ENCODE measurements at places on chromosomes 12 and 14.

GRCh38 chr12:105334582-105334981 lies 4.1 kb downstream of the C12orf75 start:
- DNase-seq: no peak

GRCh38 chr14:68843471-68844209 lies 50.8 kb upstream of the ZFP36L1 start:
- DNase-seq: peak; percentile 55

DNA sequence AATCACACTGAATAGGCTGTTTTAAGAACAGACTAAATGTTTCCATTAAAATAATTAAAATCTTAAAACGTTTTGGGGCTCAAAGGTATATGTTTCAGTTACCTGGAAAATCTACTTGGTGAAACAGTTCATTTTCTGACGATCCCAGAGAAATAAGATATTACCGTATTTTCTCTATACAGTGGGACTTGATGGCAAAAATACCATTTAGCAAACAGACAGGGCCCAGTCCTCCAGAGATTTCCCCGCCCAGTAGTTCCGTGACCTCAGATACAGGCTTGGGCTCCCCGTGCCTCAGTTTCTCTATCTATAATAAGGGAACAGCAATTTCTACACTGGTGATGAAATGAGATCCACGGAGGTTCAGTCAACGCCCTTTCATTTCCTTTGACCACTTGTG lies 304.4 kb downstream of the VRK1 start:
- DNase-seq: no peak

- DNase-seq: no peak
These were observed 2.4 kb upstream of the A2M start for GRCh38 chr12:9118158-9118557.

- DNase-seq: no peak
These were observed 166.2 kb downstream of the PAX9 start for GRCh38 chr14:36827861-36828260.

DNA sequence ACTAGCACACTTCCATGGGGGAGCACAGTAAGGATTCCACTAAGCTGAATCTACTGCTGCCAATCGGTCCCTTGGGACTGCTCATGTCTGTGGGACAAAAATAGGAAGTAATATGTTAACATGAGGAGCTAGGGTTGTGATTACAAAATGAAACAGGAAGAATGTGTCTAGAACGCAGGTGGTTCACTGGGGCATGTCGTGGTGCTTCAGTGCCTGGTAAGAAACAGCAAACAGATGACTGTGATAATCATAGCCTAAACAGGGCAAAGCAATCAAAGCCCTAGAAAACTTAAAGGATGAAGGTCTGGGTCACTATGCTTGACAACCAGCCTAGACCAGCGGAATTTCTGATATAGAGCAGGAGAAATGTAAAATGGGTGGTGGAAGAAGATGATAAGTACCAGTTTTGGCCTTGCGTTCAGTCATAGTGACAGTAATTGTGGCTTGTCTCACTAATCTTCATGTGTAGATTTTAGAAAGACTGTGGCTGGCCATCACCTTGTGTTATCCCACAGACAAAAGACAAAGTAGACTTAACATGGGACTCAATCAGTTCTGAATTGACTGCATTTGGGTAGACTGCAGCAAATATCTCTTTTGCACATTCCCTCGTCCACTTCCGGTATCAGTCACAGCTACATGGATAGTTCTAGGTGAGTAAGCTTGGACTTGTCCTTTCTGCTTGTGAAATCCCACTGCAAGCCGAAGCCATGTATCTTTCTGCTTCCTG lies 51.4 kb downstream of the WASHC3 start:
- DNase-seq: no peak

- DNase-seq: no peak
These were observed 52.8 kb upstream of the SLC2A13 start for GRCh38 chr12:40158592-40159111.

GRCh38 chr12:124392667-124393413 lies 97.9 kb downstream of the RFLNA start:
- DNase-seq: no peak

- DNase-seq: no peak
These were observed 7.0 kb downstream of the NUBPL start for GRCh38 chr14:31568161-31568560.

- no peak for DNase-seq
These were observed 7.9 kb downstream of the IGF1 start for GRCh38 chr12:102472496-102472895.

GRCh38 chr14:85688006-85688405 lies 158.1 kb downstream of the FLRT2 start:
- DNase-seq: no peak

- DNase-seq: no peak
These were observed 337.5 kb upstream of the PDE3A start for GRCh38 chr12:20030826-20031225.

GRCh38 chr14:48738186-48738925 lies 847.8 kb downstream of the RPS29 start:
- no peak for DNase-seq

DNA sequence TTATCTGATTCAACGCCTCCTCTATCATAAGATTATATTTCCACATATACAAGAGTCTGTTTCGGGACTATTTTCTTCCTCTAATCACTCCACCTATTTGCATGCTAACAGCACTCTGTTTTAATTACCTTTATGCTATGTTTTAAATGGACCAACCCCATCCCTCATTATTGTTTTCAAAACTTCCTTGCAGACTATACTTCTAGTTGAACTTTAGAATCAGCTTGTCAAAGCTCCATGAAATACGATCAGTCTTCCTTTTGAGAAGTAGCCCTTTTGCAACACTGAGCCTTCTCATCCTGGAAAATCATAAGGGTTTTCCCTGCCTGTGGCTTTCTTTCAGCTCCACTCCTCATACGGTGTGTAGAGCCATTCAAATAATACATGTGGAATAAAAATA lies 36.9 kb downstream of the ATG14 start:
- DNase-seq: no peak

GRCh38 chr12:109163167-109163566 lies 46.8 kb downstream of the ACACB start:
- no peak for DNase-seq

DNA sequence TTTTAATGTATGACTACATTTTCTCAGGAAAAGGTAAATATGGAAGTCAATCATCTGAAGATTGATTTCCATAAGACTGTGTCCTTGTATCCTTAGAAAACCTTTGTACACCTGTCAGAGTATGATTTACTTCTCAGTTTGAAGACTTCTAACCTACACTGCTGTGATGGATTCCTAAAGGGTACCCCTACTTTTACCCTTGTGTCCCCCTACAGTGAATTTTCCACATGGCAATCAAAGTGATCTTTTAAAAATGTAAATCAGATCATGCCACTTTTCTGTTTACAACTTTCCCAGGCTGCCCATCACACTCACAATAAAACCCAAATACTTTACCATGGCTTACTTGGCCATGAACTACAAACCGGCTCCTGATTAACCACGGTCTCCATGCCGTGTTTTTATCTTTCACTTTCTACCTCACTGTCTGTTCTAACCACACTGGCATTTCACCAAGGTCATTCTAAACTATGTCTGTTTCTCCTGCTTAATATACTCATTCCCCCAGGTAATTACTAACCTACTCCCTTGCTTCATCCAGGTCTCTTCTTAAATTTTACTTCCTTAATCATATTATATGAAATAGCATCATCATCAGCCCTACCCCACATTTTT lies 8.1 kb downstream of the DNAI7 start:
- no peak for DNase-seq

DNA sequence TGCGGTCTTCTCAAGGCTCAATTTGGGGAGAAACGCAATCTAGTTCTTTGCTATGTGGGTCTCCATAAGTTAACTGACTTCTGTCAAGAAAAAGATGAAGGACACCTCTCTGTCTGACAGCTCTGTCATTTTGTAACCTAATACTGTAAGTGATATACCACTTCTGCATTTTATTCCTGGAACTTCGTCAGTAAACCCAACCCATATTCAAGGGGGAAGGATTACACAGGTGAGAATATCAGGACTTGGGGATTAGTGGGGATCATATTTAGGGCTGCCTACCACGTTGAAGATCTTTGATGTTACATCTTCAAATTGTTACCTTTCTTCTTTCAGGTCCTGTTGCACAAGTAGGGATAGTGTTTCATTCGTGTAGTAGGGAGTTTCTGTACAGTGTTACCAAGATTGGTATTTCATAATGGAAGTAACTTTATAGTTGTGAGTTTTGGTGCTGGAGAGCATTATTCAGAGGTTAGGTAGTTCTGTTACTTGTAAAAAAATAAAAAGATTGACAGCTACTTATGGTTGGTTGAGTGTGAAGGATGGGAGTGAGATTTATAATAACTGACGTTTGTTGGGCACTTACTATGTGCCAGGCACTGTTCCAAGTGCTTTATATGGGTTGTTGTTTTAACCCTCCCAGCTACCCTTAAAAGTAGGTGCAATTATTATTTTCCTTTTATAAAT lies 1.6 kb downstream of the TMEM260 start:
- no peak for DNase-seq

- no peak for DNase-seq
These were observed 73.4 kb downstream of the SLC38A4 start for GRCh38 chr12:46752396-46752795.

GRCh38 chr12:128059621-128060370 lies 207.2 kb upstream of the TMEM132C start:
- DNase-seq: no peak

GRCh38 chr14:52021957-52022600 lies 32.7 kb downstream of the RTRAF start:
- no peak for DNase-seq

GRCh38 chr14:62158779-62159178 lies 396.6 kb downstream of the SNAPC1 start:
- no peak for DNase-seq

DNA sequence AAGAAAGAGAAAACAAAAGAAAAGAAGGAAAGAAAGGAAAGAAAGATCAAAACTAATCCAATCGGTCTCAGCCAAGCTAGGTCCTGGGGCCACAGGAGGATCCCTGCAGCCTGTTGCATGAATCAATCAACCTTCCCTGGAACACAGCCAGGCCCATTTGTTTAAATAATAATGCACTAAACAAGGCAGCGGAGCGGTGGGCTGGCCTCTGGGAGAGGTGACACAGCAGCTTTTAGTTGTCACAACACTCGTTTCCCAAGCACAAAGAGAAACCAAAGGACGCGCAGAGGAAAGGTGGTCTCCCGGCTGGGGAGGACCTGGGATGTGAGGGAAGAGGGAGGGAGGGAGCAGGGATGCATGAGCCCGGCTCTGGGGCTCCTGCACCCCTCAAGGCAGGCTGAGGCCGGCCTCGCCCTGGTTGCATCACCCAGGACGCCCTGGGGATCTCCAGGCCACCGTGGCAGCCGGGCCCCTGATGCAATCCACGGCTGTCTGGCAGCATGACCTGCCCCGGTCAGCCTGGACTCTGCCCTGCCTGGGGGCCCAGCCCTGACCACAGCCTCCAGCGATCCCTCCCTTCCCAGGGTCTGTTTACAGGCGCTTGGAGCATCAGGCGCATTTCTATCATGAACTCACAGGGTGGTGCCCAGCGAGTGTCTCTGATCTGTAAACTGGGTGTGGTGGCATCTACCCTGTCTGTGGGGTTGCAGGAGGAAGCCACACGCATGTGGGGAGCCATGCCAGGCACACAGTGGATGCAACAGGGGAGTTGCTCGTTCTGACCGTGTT lies 32.5 kb downstream of the MMP17 start:
- no peak for DNase-seq

DNA sequence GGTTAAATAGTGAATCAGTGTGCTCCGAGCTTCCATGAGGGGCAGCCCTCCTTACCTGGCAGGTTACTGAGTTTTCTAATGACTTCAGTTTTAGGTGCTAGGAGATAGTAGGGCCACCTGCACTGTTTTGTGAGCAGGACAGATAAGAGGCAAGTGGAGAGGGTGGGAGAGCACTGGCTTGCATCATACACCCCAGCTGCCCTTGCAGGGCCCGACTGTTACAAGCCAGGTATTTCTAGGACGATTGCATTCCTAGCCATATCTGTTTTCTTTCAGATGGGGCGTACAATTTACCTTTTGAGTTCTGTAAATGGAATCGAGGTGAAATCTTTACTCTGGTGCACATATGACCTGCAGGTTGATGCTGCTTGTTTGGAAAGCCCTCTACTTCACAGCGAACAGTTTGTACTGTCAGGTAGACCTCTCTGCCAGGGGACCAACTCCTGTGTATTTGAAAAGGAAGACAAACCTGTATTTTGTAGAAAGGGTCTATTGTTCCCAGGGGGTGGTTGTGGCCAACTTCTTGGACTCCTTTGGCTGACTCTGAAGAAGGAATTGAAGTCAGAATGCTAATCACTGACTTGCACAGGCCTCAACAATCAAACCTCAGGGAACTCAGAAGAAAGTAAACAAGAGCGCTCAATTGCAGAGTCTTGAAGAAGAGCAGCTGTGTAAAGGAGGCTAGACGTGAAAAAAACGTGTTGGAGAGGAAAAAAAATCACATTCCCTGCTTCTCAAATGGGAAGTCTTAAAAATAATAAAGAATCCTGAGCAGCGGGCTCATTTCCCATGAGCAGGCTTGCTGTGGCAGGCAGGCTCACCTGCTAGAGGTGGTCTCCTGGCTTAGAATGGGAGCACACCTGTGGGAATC lies 57.3 kb downstream of the ETV6 start:
- no peak for DNase-seq

DNA sequence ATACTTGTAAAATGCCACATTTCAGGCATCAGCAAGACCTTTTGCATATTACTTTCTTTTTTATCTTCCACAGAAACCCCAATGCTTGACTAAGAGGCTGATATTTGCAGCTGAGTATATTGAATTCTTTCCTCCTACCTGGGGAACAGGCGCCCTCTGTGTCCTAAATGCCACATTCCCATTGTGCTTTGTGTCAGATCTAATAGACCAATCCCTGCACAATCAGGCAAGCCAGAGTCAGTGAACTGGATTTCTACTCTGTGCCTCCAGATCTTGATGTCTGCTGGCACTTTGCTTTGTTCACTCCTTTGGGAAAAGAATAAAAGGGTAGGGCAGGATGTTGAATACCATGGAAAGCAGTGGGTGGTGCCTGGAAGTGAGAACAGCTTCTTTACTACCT lies 22.4 kb upstream of the TAS2R42 start:
- no peak for DNase-seq

- no peak for DNase-seq
These were observed 246.2 kb downstream of the C12orf42 start for GRCh38 chr12:103249607-103250006.

DNA sequence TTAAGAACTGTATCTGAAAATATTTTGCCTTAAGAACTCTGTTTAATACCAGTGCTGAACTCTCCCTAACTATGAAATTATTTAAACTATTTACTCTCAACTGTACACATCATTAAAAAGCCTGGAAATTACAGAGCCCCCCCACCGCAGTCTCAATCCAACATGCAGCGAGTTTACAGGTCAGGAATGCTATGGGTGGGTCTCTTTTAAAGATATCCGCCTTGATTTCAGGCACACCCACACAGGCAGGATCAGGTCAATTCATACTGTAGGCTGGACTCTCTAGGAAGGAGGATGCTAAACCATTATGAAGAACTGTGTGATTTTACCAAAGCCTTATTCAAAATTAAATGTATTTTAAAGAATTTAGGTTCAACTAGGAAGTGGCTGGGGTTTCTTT lies 16.5 kb downstream of the SPTLC2 start:
- no peak for DNase-seq
